ENCODE measurements at places on chromosomes 16 and 17.

- no peak for DNase-seq
These were observed 20.1 kb upstream of the SP6 start for GRCh38 chr17:47871048-47871447.

- no peak for DNase-seq
These were observed 8.3 kb downstream of the CCDC42 start for GRCh38 chr17:8736362-8736761.

- no peak for DNase-seq
These were observed 73.3 kb downstream of the IRX5 start for GRCh38 chr16:55003916-55004315.

GRCh38 chr17:56912105-56912999 lies 1.5 kb downstream of the TRIM25 start:
- DNase-seq = no peak

DNA sequence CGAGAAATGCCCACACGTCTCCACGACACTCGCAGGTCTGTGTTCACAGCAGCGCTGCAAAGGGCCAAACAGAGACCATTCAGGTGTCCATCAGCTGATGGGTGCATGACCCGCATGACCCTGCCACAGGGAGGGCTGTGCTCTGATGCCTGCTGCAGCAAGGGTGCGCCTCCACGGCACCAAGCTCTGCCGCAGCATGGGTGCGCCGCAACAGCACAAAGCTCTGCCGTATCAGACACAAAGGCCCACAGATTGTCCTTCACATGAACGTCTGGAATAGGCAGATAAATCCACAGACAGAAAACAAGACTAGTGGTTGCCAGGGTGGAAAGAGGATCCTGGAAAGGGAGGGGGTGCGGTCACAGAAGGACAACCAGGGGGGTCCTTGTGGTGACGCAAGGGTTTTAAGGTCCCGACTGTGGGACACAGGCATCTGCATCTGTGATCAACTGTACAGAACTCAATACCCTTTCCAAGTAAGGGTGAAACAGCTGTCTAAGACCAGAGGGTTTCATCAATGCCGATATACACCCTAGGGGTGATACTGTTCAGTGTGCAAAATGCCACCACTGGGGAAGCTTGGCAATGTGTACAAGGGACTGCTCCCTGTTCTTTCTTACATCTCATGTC lies 121.0 kb downstream of the ANKRD11 start:
- no peak for DNase-seq

GRCh38 chr16:66517586-66518263 lies 32.2 kb downstream of the TK2 start:
- no peak for DNase-seq

- DNase-seq = no peak
These were observed 46.4 kb upstream of the CDYL2 start for GRCh38 chr16:80850757-80851156.

GRCh38 chr16:85536411-85537330 lies 76.5 kb upstream of the GSE1 start:
- DNase-seq = peak; percentile 55

DNA sequence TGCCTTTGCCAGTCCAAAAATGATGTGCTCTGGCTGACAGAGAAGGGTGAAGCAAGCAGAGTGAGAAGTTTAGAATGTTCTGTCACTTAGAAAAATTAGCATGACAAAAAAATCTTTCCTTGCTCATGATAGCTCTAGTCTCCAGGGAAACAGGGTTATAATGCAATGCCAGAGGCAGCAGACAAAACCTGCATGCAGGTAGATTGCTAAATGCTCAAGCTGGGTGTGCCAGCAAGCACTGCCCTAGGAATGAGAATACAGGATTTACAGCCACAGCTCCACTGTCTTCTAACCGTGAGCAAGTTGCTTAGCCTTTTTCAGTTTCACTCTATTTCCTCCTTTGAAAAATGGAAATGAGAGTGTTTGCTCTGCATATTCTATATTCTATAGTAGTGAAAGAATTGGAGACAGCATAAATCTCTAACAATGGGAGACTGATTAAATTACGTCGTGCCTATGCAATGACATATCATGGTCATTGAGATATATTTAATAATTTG lies 516.6 kb upstream of the C16orf82 start:
- no peak for DNase-seq

- DNase-seq = no peak
These were observed 208.5 kb upstream of the TNRC6C start for GRCh38 chr17:77749989-77750388.

GRCh38 chr17:80356231-80356856 lies 58.6 kb upstream of the ENDOV start:
- DNase-seq = no peak

DNA sequence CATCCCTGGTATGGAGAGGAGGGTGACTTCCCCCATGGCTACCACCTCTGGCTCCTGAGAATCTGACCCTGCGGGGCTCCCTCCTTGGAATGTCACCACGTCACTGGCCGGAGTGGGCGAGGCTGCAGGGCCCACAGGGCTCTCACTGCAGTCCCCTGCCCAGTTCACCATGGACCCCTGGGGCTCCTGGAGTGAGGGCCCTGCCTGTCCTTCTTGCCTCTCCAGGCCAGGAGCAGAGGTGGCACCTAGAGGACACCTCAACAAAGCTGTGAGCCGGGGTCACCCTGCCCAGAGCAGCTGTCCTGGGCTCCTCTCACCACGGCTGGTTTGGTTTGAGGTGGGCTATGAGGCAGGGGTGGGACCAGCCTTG lies 67.8 kb upstream of the GNG13 start:
- no peak for DNase-seq

GRCh38 chr17:47813512-47814031 lies 8.0 kb downstream of the OSBPL7 start:
- no peak for DNase-seq

DNA sequence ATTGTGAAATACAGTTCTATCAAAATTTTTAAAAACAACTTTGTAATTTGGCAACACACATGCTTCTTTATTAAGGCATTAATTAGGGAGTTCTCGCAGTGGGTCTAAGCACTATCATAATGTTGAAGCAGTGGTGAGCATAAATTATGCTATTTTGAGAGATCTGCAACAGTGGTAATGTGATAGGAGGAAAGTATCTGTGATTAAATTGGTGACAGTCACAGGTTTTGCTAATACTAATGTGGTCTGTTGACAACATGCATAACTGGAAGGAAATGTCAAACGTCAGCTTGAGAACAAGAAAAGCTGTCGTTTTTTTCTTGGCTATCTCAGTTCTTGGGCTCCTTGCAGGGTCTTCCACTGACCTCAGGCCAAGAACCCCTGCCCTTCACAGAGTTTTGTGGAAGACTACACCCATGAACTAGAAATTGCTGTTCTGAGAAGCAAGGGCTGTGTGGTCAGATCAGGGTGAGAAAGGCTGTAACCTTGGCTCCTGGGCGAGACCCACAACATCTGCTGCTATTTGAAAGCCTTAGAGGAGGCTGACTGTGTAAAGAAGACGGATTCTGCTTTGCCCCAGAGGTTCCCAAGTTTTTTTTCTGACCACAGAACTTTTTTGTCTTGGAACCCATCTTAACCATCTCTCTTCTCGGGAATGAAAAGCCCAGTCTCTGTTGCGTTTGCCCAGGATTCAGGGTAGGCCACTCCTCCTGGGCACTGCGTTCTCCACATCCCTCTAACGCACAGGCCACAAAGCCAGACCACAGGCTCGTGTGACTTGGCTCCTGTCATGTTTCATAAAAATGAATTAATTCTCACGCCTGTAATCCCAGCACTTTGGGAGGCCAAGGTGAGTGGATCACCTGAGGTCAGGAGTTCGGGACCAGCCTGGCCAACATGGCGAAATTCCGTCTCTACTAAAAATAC lies 13.9 kb downstream of the ATP2A1 start:
- no peak for DNase-seq

GRCh38 chr16:72925631-72925979 lies 122.3 kb downstream of the ZFHX3 start:
- no peak for DNase-seq

DNA sequence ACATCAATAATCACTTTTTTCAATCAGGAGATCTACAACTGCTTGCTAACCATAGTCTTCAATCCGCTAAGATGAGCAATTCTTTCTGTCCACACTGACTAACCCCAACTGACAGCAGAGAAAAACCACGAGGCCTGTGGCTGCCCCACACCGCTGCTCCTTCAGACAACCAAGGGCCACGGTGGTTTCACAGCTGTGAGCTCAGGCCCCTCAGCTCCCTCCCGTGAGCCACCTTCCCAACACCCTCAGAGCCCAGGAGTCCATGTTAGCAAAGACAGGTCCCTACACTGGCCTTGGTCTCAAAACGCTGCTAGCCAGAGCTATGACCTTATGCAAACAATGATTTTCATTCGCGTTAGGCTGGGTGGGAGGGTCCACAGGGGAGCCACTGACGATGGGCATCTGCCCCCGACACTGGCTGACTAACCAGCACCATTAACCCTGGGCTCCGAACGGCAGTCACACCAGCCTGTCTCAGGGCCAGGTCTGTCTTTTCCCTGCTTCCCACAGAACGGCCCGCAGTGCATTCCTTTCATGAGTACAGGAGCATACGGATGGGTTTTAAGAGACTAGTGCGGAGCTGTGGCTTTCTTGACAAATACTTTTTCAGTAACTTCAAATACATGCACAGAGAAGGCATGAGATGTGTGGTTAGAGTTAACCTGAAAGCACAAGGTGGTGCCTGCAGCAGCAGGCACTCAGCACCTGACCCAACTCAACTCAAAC lies 67.3 kb downstream of the ANKRD11 start:
- no peak for DNase-seq
